Activated CD4-positive, alpha-beta T cell treated with anti-CD3 and anti-CD28 coated beads, Interleukin-2, amount 50 U/mL, for 16 hours (primary cell): ENCODE measurements at places on chromosomes 13 and 19.
A peak's percentile ranks its signal among the peaks of the same experiment; 100 is the strongest.

DNA sequence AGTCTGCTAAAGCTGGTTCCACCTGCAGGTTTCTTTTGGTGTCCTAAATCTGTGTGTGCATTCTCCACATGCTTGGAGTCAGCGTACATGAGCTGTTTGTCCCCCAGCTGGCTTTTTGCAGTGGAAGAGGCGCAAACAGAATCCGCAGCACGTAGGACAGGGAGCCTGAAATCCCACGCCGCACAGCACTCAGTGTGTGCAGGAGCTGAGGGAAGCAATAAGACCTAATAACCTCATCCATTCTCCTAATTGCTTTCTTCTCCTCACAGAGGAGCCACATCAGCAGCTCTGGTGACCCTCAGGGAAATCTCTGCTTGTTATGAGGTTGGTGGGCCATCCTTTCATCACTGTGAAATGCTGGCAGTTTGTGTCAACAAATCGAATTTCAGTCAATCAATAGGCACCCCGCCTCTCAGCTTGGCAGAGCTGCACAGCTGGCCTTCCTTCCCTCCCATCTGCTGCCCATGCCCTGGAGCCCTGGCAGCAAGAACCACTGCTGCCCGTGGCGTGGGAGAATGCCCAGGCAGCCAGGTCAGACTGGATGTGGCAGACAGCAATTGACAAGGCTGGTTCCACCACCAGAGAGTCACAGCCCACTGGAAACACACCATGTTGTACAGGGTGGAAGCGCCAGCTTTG, 136.7 kb downstream of the ZDHHC20 start:
- DNase-seq, result no peak

GRCh38 chr13:67408798-67409197, 178.7 kb upstream of the PCDH9 start:
- DNase-seq, result no peak

DNA sequence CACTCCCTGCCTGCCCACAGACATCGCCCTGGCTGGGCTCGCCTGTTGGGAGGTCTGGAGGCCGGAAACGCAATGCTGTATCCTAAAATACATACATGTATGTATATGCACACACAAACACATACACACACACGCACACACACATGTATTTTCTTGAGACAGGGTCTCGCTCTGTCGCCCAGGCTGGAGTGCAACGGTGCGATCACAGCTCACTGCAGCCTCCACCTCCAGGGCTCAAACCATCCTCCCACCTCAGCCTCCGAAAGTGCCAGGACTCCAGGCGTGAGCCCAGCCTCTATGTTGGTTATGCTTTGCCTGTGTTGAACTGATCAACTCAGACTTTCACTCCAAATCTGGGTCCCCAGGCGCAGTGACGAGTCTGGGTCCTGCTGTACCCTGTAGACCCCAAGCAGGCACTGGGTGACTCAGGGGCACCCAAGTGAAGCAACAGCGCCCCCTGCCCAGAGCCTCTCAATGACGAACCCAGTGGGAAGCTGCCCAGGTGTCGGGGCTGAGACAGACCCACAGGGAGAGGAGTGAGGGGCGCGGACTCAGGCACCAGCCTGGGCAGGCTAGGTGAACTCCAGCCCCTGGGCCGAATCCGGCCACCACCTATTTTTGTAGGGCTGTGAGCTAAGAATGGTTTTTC, 27.4 kb upstream of the CACTIN start:
- DNase-seq, result no peak

- no peak for DNase-seq
These were observed 283.4 kb upstream of the KLHL1 start for GRCh38 chr13:70391678-70392077.

GRCh38 chr19:3771000-3771905, 775 bp downstream of the RAX2 start:
- DNase-seq, result no peak

DNA sequence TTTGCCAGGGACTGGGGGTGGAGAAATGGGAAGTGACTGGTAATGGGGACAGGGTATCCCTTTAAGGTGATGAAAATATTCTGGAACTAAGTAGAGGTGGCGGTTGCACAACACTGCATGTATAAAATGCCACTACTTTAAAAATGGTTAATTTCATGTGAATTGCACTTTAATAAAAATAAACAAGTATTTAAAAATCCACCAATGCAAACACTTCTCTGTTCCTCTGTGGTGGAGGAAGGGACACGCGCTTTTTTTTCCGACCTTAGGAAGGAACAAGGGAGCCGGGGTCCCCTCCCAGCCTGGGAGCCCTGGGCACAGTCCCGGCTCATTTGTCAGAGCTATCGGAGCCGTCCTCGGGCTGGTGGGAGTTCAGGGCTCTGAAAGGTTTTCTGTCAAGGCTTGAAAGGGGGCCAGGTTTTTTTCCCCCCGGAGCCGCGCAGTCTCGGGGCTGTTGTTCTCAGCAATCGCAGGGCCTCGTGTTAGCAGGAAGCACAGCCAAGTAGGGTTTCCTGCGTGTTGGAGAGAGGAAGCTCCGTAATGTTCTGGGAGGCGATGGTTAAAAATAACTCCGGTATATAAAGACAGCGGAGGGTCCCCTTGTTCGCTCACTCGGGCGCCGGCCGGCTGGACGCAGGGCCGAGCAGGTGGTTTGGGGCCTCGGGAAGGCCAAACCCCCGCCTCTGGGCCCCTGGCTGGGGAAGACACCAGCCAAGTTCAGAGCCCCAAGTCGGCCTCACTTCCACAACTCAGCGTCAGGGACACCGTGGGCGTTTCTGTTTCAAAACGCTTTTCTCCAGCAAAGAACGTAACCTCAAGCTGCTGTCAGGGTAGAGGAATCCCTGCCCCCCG, 41.2 kb upstream of the KLF2 start:
- peak; percentile 45 for DNase-seq

DNA sequence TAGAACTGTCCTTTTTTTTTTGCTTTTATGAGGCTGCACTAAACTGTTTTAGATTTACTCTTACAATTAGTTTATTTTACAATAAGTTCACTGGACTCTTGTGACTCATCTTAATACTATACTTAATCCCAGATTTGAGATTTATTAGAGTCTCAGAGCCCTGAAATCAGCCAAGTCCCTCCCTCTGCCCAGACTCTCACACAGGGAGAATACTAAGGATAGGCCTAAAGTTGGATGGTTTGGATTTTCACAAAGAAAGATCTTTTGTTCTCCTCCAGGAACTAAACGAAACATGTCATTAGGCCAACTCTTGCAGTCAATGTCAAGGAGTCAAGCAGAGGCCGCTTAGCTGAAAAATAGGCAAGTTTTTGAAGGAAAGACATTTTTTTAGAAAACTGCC, 42.7 kb upstream of the MIR17HG start:
- no peak for DNase-seq
